Progenitor cell of endocrine pancreas (in vitro differentiated cells): ENCODE measurements at places on chromosomes 6 and 20. TPM values are rescaled to one million over a fixed set of nuclear protein-coding genes. Genes with fewer than 3 reads are reported as not detected.

- no peak for DNase-seq
Observed at GRCh38 chr20:17014217-17014616, 212.6 kb upstream of the PCSK2 start.

DNA sequence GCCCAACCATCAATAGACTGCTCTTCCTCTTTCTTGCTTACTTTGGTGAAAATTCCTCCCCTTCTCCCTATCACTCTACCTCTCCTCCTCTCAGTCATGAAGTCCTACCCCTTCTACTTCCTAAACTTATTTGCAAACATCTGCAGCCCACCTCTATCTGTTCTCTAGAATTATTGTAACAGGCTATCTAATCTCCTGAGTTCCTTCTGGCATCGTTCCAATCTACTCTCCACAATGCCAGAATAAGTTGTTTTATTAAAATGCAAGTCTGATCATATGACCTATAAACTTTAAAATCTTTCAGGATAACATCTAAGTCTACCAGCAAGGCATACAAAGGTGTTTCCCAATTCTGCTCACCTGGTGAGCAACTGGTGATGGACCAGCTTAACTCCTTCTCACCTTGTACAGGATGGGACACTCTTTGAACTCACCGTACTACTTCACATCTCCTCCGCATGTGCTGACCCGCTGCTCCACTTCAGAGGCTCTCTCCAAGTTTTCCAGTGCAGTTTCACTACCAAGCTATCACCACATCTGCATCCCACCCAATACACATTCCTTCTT lies 7.9 kb downstream of the CD164 start:
- no peak for DNase-seq

DNA sequence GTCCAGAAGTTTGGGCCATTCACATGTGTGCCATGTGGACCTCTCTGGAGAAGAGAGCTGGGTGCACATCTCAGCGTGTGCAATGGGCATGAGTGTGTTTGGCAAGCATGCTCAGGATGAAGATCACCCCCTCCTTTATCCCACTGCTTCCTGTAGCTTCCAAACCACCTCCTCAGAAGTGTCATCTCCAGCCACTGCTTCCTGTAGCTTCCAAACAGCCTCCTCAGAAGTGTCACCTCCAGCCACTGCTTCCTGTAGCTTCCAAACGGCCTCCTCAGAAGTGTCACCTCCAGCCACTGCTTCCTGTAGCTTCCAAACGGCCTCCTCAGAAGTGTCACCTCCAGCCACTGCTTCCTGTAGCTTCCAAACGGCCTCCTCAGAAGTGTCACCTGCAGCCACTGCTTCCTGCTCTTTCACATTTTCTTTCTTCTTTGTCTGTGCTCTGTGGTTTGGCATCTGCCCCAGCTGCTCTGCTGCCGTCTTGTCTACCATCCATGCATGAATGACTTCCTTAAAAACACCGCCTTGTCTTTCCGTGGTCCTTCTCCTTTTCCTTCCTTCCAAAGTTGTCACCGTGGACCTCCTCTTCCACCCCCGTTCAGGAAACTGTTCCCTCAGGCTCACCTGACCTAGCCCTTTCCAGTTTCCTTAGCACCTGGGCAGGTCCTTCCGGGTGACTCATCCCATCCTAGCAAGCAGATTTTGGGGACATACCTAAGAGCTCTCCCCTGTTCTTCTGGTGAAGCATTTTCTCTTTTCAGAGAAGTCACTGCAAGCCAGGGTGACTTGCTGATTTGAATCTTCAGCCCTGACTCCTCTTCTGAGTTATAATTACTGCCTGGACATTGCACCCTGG lies 43.5 kb upstream of the TIAM2 start:
- no peak for DNase-seq

DNA sequence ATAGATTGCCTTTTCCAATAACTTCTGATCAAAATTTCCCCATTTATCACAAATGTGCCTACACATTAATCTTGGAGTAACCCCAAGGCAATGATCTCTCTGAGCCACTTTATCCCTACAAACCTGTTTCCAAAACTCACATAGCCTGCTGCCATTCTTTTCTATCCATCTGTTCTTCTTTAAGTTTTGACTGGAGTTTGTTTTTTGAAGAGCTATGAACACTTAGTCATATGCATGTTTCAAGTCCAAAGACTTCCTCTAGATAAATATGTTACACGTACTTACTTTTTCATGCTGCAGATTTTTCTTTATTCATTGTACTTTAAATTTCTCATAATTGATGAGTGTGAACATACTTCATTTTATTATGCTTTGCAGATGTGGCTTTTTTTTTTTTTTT lies 488.9 kb upstream of the CITED2 start:
- no peak for DNase-seq

DNA sequence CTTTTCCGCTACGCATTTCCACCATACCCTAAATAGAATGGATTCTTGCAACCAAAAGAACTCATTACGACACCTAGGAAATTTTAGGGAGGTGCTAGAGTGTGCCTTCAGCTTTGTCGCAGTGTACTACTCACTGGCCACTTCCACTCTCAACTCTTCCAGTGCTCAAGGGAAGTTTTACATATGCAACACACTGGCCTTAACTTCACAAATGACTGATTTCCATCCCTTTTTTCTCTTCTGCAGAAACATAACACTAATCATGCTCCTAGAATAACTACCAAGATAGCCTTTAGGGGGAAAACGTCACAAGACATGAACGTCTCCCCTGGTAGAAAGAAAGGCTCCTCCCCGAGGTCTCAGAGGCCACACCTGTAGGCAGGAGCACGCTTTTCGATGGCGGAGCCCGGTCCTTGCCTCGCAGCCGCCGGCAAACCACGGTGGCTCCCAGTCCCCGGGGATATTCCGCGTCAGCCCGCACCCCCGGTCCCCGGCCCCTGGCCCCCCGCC lies 584 bp downstream of the LYRM4 start:
- DNase-seq: peak; percentile 41

DNA sequence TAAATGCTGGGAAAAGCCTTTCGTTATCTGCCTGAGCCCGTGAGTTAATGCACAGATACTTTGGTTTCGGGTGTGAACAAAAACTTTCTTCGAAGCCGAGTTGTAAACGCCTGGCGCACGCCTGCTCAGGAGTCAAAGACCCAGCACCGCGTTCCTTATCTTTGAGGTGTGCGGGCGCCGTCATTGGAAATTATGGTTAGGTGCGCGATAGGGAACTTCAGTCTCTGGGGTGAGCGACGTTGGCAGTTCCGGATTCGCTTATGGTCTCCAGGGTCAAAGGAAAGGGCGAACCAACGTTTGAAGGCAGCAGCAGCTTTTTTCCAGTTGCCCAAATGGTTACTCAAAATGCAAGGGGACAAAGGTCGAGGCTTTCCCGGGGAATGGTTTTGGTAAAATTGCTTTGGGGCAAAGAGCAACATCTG lies 853 bp downstream of the SLC22A3 start:
- no peak for DNase-seq

- DNase-seq: no peak
Observed at GRCh38 chr6:21305893-21306332, 287.6 kb upstream of the SOX4 start.

DNA sequence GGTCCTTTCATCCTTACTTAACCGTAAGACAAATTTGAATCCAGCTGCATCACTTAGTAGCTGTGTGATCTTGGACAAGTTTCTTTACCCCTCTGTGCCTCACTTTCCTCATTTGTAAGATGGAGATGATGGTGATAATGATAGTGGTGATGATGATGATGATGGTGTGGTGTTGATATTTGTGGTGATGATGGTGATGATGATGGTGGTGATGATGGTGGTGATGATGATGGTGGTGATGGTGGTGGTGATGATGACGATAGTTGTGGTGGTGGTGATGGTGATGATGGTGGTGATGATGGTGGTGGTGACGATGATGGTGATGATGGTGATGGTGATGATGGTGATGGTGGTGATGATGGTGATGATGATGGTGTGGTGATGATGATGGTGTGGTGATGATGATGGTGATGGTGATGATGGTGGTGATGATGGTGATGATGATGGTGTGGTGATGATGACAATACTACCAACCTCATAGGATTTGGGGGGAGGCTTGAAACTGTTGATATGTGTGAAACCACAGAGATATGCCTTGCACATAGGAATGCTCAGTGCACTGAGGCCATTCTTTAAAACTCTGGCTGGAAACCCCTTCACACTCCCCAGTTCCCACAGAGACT lies 233.2 kb downstream of the LY86 start:
- DNase-seq: no peak

DNA sequence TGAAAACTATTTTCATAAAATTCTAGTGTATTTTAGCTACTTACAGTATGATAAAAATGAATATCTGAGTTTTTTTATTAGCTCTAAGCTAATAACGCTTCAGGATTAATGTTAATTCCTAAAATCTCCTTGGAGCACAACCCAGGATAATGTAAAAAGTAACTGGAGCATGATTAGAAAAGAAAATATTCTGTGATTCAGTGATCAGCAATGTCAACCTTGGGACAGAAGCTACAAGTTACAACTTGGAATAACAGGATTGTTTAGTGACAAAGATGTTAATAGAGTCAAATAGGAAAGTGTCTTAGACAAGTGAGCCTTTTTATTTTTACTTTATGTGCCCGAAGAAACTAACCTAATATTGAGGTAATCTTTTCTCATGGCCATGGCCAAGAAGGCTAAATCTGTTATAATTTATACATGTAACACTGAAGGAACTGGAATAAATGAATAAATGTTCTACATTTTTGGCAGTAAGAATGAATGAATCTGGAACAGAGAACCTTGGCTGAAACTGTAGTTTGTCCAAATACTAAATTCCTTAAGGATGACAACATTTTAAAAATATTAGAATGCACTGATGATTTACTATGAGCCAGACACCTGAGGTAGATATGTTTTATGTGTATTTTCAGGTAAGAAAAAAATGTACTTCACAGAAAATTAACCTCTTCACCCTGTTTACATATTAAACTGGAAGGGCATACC lies 994.0 kb downstream of the GRIK2 start:
- DNase-seq: no peak

AMD1 gene
- 75.0 and 75.2 TPM in 2 replicates for total RNA-seq

DNA sequence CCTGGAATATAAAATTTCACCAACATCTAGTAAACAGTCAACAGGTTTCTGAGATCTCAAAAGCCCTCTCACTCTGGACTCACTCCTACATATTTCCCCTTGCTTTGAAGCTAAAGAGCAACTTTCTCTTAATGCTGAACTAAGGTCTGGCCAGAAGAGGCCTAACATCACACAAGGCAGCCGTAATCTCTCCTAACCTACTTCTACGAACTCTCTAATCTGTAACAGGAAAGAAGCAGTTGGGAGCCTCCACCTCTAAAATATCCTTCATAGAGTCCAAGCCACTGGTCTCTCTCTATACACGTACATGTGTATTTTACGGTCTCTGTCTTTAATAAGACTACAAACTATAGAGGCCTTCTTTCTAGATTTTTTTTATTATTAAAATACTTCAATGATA lies 72.0 kb downstream of the REV3L start:
- DNase-seq: no peak

PPP1R16B gene
- not detected in 2 replicates for total RNA-seq

LST1 gene
- not detected in 2 replicates for total RNA-seq

DNA sequence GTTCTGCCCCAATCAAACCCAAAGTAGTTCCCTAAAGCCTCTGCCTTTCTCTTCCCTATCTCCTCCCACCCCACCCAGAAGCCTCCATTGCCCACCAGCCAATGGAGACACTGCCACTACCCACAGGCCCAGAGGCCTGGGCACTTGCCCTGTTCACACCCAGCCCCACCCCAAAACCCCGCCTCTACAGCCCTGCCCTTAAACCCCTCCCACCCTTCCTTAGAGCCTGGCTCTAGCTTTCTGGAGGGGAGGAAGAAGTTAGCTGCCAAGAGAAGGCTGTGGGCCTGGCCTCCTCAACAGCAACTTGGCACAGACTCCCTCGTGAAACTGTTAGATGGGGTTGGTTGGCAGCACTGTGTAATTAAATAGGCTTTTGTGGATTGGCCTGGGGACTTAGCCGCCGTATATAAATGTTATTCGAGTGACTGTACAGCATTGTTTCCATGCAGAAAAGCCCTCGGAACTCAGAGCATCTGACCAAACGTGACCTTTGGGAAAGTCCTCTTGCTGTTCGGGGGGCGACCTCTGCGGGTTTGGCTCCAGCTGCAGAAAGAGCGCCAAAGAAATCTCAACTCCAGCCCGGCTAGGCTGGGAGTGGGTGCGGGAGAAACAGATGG lies 31.4 kb downstream of the COL11A2 start:
- DNase-seq: no peak

DNA sequence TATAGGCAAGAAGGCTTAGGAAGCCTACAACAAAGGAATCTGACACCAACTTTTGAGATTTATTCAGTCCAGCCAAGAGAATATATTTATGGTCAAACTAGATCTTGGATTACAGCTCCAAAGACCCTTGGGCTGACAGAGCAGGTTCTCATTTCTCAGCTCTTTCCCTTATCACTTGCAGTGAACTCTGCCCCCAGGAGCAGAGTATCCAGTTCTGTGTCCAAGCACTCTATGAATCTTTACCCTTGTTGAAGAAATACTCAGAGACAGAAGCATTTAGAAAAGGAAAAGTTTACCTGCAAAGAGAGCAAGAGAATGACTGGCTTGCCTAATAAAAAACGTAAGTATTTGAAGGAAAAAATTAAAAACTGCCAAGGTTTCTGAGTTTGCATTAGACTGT lies 190.5 kb downstream of the SLC16A10 start:
- DNase-seq: no peak

GRCh38 chr6:10338151-10338550 lies 76.7 kb downstream of the TFAP2A start:
- DNase-seq: no peak
